ENCODE measurements at places on chromosomes 12 and 14. TPM values are rescaled to one million over a fixed set of nuclear protein-coding genes. Genes with fewer than 3 reads are reported as not detected.
A peak's percentile ranks its signal among the peaks of the same experiment; 100 is the strongest.

DNA sequence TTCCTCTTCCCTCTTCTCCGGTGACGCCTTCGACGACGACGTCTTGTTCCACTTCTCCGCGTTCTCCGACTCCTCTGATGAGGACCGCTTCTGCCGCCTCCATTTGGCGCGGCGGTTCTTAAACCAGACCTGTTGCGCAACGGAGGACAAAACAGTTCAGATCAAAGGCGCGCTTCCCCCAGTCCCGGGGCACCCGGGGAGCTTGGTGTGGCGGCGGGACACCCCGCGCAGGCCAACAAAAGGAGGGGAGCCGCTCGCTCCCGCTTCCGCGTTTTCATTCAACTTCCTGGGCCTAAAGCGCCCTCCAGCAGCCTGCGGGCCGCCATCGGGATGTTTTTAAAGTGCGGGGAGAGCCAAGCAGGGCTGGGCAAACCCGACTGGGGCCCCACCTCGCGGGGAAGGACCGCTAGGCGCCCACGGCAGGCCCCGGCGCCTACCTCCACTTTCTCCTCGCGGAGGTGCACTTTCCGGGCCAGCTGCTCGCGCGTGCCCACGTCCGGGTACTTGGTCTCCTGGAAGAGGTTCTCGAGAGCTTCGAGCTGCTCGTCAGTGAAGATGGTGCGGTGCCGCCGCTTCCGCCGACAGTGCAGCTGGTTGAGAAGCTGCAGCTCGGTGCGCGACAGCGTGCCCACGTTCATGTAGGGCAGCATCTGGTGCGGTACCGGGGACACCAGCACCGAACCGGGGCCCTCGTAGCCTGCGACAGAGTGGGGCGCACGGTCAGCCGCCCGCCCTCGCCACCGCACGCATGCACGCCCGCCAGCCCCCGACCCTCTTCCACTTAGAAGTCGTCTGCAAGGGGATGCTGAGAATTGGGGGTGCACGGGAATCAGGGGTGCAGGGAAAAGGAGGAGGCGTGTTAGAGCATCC, 1.2 kb downstream of the GSC start:
- peak; percentile 39 for DNase-seq

GRCh38 chr12:122523846-122524718, 2.7 kb downstream of the RSRC2 start:
- no peak for DNase-seq

The TULP3 gene
- total RNA-seq = 14.4 TPM

The POLE gene
- 7.5 TPM for total RNA-seq

The RPS6KL1 gene
- 34.4 TPM for total RNA-seq

- no peak for DNase-seq
Observed at GRCh38 chr12:124008595-124008994, 35.6 kb downstream of the ZNF664 start.

DNA sequence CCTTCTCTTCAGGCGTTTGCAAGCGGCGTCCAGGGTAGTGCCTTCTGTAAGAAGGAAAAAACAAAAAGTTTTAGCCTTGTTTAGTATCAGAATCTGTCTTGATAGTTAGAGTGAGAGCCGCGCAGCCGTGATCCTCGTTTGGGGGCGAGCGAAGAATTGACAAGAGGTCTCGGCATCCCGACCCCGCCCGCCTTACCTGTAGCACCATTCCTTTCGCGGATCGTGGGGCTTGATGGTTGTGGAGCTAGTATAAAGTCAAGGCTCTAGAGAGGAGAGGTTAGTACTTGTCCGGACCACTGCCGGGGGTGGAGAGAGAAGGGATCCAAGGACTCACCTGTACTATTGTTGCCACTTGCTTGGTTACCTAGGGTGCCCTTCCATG, 494 bp downstream of the TMTC3 start:
- DNase-seq = peak; percentile 5

The HHIPL1 gene
- 0.13 TPM for total RNA-seq

DNA sequence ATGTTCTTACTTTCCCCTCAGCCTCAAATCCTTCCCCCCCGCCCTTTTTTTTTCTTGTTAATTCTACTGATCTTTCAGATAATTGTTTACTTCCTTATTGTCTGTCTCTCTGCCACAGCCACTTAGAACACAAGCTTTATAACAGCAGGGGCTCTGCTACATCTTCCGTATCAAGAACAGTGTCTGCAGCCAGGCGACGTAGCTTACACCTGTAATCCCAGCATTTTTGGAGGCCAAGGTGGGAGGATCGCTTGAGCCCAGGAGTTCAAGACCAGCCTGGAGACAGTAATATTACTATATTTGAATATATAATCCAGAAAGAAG, 5.4 kb downstream of the SOS2 start:
- no peak for DNase-seq

GRCh38 chr14:61476754-61477410, 155.5 kb downstream of the PRKCH start:
- peak; percentile 40 for DNase-seq

- DNase-seq = no peak
Observed at GRCh38 chr14:20327005-20327869, 5.8 kb downstream of the CCNB1IP1 start.

The PCK2 gene
- total RNA-seq = 9.8 TPM

- DNase-seq = no peak
Observed at GRCh38 chr12:56341616-56342015, 2.9 kb downstream of the IL23A start.

GRCh38 chr14:85711620-85712019, 181.7 kb downstream of the FLRT2 start:
- DNase-seq = no peak

DNA sequence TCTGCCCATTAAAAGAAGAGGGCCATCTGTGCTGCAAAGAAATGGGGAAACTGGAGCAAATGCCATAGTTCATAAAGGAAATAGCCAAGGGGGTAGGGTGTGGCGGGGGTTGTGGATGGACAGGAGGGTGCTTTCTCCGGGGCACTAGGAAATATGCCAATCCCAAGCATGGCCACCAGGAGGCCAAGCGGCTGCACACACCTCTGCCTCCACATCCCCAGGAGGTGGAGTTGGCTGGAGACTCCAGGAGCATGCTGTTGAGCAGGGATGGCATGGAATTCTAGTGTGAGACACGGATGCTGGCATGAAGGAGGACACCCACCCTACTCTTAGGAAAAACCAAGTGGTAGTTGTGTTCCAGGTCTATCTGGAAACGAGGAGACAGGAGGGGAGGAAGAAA, 25.2 kb downstream of the NID2 start:
- no peak for DNase-seq

GRCh38 chr12:128844031-128844635, 9.1 kb upstream of the GLT1D1 start:
- DNase-seq = no peak

The ZDHHC22 gene
- total RNA-seq = not detected

The CALCOCO1 gene
- 202 TPM for total RNA-seq

DNA sequence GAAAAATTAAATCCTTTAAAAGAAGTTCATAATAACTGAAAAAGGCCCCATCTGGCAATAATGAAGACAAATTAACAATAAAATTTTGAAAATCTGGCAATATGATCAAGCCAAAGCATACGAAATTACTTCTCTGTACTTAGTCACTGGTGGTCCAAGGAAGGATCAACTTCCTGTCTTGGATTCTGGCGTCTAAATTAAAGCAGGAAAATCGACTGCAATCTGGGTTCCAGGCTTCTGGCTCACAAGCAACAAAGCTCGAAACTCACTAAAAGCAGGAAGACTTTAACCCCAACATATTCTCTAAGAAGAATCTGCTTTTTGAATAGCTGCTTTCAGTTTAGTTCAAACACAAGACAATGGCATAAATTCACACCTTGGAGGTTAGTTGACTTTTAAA, 49.7 kb downstream of the LRIG3 start:
- no peak for DNase-seq

GRCh38 chr12:132143336-132144071, 615 bp downstream of the DDX51 start:
- DNase-seq = no peak

DNA sequence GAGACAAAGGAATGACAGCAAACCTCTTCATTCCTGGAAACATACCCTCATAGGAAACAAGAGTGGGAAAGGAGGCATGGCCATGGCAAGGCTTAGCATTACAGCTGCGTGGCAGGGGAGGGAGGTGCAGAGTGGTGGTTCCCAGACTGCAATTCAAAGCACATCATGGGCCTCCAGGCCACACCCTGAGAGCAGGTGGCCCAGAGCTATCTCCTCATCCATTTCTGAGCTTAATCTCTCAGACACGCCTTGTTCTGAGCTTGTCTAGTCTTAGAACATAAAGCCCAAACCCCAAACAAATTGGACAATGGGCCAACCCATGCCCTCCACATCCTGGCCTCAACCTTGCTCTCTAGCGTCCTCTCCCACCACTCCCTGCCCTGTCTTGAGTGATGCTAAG, 5.9 kb upstream of the KRT3 start:
- no peak for DNase-seq

DNA sequence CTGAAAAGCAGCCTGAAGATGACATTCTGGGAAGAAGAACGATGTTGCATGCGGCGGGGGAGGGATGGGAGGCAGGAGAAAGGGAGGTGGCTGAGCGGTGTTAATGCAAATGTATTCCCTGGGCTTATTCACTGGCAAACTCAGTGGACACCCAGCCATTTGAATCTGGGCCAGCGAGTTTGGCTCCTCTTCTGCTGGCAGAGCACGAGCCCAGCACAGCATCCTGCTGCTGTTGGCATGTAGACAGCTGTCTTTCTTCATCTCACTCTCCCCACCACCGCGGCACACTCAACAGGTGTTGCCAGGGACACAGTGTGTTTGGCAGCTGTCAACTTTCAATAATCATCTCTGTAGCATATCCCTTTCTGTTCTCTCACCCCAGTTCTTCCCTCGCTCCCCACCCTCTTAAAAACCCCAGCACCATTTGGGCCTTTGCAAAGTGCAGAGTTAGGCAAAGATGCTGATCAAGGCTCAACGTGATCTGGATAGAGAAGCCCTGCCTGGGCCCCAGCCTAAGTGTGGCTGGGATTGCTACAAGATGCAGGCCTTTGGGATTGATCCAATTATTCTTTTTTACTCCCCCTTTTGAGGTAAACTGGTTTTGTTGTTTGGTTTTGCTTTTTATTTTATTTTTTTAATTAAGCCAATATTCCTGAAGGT, 131.9 kb downstream of the EXOC5 start:
- DNase-seq = peak; percentile 10

The NDUFB1 gene
- 431 TPM for total RNA-seq

DNA sequence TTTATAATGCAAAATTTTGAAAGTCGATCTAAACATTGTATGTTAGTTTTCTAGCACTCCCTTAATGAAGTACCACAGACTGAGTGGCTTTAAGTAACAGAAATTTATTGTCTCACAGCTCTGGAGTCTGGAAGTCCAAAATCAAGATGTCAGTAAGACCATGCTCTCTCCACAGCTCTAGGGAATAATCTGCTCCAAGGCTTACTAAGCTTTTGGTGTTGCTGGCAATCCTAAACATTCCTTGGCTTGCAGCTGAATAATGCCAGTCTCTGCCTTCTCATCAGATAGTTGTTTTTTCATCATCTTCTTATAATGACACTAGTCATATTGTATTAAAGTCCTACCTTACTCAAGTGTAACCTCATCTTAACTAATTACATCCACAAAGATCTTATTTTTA, 102.2 kb downstream of the RASSF9 start:
- no peak for DNase-seq

GRCh38 chr12:42992826-42993225, 403.3 kb upstream of the PRICKLE1 start:
- no peak for DNase-seq

- no peak for DNase-seq
Observed at GRCh38 chr12:6373022-6373787, 2.2 kb downstream of the SCNN1A start.
